Activated CD8-positive, alpha-beta memory T cell treated with anti-CD3 and anti-CD28 coated beads for 4 hours (primary cell): ENCODE measurements at places on chromosomes 3 and 15.

DNA sequence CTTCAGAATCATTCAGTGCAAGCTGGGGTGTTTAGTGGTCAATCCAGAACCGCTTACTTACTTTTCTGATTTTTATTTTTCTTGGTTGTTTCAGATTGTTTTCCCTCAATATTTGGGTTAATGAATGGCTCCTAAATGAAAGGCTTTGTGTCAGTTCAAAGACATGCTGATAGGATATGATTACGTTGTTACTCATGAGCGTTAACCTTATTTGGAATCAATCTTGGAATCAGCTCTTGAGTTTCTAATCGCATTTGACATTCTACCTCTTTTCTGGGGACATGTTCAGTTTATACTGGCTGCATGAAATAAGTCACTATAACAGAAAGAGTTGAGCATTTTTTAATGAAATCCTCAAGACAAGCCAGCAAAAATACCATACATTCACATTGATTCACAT is 50.2 kb downstream of the ATP11B start:
- DNase-seq = no peak

DNA sequence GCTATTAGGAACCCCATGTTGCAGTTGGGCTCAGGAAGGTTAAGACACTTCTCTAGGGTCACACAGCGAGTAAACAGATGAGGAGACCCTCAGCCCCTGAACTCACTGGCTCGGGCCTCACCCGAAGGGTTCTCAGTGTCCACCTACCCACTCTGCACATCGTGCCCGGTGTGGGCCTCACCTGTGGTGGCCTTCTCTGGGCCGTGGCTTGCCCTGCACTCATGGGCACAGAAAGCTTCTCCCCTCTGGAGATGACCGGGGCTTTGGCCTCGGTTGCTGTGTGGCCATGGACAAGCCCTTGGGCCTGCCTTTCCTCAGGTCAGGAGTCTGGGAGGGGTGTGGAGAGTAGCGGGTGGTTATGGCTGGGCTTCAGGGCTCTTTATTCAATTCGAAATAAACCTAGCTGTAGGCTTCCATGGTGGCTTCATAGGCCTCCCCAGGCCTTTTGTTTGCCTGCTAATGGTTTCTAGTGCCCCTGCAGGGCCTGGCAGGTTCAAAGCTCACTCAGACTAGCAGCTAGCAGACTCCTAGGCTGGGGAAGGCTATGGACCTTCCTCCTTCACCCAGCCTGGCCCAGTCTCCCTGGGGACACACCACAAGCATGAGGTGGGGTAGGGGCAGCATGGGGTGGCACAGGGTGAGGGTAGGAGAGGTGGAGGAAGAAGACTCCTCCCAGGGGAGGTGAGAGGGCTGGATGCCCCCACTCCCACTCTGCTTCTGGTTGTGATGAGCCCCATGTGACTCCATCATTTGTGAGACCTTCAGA is 103.1 kb downstream of the LINGO1 start:
- no peak for DNase-seq

DNA sequence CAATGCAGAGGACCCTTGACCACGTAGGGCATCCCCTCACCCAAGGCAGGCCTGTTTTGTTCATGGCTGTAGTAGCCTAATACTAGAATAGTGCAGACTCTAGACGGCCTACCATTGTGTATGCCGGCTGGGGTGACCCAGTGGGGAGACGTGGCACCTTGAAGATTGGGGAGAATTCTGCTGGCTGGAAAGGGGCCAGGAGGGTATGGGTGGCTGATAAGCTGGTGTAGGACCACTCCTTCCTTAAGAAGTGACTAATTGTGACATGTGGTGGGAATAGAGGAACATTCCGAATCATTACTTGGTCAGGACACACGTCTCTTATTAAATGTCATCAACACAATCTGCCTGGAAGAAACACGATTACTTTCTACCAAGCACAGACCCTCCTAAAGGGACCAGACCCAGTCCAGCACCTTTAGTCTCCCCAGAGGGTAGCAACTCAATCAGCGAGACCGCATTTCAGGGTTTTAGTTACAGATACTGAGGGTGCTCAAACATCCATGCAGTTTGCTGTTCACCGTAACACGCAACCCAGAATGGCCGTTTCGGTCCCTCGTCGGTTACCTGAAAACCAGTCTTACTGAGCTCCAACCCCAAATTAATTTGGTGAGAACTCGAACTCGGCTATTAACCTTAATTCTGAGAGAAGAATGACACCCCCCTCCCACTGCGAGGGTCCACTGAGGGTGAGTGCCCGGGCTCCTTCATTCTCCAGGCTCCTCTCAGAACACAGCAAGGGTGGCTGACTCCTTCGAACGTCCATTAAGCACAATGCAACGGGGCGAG is 1.6 kb upstream of the KLF13 start:
- no peak for DNase-seq

GRCh38 chr3:37963635-37964034 is 27.0 kb upstream of the VILL start:
- DNase-seq = no peak

DNA sequence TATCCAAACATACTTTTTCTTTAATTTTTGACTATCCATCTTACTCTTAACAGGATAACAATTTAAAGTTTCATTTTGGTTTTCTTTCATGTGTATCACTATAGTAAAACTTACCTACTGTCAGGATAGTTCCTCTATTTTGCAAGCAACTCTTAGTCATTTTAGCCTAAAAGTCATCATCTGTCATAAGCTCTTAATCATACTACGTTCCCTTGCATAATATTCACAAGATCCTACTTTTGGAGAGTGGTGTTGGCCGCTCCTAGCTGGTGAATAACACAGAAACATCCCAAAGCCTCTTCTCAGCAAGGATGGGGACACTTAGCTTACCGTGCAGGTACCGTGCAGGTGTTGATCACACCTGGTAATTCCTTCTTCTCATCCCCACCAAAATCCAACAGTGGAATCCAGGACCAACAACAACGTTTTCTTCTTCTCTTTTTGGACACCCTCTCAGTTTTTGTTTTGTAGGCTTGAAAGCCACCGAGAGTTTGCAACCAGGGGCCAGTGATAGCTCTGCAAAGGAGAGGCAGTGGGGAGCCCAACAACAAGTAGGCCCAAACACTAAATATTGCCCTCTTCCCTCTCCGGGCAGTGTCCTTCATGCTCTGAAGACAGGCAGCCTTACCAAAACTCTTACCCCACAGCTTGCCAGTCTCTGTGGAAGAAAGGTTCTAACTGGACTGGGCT is 433 bp downstream of the FILIP1L start:
- no peak for DNase-seq

- DNase-seq = no peak
These were observed 150.8 kb upstream of the DPH6 start for GRCh38 chr15:35696767-35697231.

GRCh38 chr3:187012609-187013051 is 82.3 kb downstream of the ST6GAL1 start:
- no peak for DNase-seq
